Common myeloid progenitor, CD34-positive (primary cell): ENCODE measurements at places on chromosomes 5 and 9.

DNA sequence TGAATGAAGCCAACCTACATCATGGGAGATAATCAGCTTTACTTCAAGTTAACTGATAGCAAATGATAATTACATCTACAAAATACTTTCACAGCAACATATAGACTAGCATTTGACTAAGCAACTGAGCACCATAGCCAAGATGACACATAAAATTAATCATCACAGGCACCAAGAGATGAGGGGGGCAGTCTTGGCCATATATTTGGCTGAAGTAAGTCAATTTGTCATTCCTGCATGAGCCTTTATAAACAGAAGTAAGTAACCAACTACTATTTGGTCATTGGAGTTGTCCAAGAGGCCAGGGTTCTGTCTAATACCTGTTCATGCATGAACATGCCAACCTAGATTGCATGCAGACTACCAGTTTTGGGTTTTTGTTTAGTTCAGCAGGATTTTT is 53.6 kb downstream of the PDCD1LG2 start:
- no peak overlapping the region for H3K27ac ChIP-seq
- DNase-seq = no peak
- no peaks in the 10 kb centered on the region for H3K36me3 ChIP-seq

GRCh38 chr5:20367178-20367577 is 379.2 kb upstream of the CDH18 start:
- DNase-seq = no peak
- peaks cover 2% of the 10 kb centered on the region for H3K4me1 ChIP-seq
- no peaks in the 10 kb centered on the region for H3K36me3 ChIP-seq

DNA sequence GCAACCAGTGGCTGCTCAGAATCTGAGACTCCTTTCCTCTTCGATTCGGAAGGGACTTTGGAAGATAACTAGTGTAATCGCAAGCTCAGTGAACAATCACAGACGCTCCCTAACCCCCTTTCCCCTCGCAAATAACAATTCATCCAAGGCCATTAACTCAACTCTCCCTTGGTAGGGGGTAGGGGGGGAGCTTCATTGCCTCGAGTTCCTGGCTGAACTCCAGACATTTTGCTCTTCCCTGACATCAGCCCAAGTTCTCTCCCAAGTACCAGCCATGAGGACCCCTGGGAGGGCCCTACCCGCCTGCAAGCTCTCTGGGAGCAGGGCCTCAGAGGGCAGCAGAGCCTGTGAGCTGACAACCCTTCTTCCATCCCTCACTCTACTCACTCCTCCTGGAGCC is 8.4 kb downstream of the FAM163B start:
- H3K4me1 ChIP-seq = no peaks in the 10 kb centered on the region
- DNase-seq = no peak
- no peak overlapping the region for H3K27ac ChIP-seq
- H3K27me3 ChIP-seq = peaks cover 23% of the 10 kb centered on the region
- no peaks in the 10 kb centered on the region for H3K36me3 ChIP-seq

GRCh38 chr9:104854613-104855012 is 73.3 kb downstream of the ABCA1 start:
- no peaks in the 10 kb centered on the region for H3K27me3 ChIP-seq
- DNase-seq = no peak
- no peaks in the 10 kb centered on the region for H3K36me3 ChIP-seq
- no peak overlapping the region for H3K4me3 ChIP-seq
- H3K27ac ChIP-seq = no peak overlapping the region
- peaks cover 23% of the 10 kb centered on the region for H3K4me1 ChIP-seq

DNA sequence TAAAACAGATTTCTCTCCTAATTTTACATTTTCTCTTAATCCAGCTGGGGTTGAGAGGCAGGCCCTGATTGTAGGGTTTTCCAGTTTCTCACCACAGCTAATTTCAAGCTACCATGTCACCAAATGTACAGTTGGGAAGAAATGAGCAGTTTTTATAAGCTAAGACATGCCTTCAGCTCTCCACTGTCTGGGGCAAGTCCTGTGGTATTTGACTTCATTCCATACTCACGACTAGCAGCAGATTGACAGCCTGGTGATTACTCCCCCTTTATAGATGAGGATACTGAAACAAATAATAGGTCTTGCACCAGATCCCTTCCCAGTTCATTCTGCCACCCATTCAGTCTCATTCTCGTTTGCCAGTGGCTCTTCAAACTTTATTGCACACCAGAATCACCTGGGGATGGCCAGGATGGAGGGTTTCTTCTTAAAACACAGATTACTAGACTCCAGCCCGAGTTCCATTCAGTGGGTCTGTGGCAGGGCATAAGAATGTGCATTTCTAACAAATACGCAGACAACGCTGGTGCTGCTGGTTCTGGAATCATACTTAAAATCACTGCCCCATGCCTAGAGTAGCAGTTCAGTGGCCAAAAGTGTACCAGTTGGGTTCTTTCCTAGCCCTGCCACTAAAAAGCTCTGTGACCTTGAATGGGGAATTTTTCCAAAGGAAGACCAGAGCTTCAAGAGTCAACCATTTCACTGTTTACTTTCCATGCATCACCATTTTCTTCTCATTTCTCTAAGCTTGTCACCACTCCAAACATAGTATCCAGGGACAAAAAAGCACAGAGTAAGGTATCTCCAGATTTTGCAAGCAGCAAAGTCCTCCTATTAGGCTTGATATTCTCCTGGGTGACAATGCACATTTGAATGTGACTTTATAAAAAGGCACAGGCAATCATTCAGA is 64.3 kb downstream of the CSNK1A1 start:
- no peaks in the 10 kb centered on the region for H3K27me3 ChIP-seq
- H3K27ac ChIP-seq = no peak overlapping the region
- H3K36me3 ChIP-seq = no peaks in the 10 kb centered on the region

DNA sequence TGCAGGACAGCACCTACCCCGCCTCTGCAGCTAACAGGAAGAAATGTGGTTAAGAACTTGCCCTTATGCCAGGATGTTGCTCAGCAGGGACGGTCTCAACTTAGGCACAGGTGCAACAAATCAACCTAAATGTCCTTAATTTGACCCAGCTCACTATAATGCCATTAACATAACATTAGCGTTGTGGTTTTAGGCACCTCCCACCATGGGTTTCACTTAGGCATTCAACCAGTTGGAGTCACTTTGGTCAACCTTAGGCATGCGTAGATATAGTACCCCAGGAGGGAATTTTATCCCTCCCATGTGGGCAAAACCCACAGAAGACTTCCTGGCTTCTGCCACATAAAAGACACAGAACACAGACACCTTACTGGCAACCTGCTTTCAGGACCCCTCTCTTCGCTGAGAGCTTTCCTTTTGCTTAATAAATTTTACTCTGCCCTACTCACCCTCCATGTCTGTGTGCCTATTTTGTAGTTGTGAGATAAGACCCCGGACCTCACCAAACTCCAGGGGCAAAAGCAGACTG is 8.7 kb upstream of the ERAP1 start:
- peaks cover 32% of the 10 kb centered on the region for H3K4me1 ChIP-seq
- peak; percentile 36 for DNase-seq

- H3K36me3 ChIP-seq = peaks cover 78% of the 10 kb centered on the region
- DNase-seq = no peak
- H3K4me1 ChIP-seq = no peaks in the 10 kb centered on the region
- no peak overlapping the region for H3K4me3 ChIP-seq
- H3K27ac ChIP-seq = no peak overlapping the region
These were observed 12.2 kb downstream of the ACTL7A start for GRCh38 chr9:108874058-108874788.

GRCh38 chr9:133842174-133842573 is 104.0 kb upstream of the SARDH start:
- no peak overlapping the region for H3K4me3 ChIP-seq
- DNase-seq = no peak
- no peak overlapping the region for H3K27ac ChIP-seq
- no peaks in the 10 kb centered on the region for H3K4me1 ChIP-seq

DNA sequence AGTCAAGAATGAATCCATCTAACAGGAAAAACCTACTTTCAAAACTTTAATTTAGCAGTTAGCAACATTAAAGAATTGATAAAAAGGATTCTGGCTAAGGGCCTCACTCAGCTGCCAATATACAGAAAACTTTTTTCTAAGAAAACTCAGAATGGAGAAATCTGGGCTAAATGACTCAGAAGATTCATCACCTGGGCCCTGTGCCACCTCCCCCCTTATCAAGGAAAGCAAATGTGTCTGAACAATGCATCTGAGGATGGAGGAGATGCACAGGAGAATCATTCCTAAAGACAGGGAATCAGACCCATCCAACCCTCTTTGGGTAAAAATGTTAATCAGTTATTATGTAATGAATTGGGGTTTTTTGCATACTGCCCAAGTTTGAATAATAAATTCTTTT is 592.0 kb upstream of the DMAC1 start:
- H3K36me3 ChIP-seq = no peaks in the 10 kb centered on the region
- DNase-seq = no peak
- H3K4me3 ChIP-seq = no peak overlapping the region
- H3K27me3 ChIP-seq = no peaks in the 10 kb centered on the region
- no peak overlapping the region for H3K27ac ChIP-seq

DNA sequence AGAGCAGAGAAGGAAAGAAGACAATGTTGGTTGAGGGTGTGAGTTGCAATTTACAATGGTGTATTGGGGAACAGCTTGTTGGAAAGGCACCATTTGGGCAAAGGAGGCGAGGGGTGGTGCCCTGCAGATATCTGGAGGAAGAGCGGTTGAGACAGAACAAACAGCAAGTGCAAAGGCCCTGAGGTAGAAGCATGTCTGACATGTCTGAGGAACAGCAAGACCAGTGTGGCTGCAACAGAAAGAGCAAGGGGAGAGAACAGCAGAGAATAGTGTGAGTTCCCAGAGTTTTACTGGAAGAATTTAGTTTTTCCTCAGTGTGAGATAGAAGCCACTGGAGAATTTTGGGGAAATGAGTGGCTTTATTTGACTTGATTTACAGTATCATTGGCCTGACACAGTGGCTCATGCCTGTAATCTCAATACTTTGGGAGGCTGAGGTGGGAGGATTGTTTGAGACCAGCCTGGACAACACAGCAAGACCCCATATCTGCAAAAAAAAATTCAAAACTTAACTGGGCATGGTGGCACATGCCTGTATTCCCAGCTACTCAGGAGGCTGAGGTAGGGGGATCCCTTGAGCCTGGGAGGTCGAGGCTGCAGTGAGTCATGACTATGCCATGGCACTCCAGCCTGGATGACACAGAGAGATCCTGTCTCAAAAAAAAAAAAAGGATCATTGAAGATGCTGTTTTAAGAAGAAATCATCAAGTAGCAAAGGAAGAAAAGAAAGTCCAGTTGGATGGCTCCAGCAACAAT is 13.6 kb downstream of the CMBL start:
- no peaks in the 10 kb centered on the region for H3K27me3 ChIP-seq
- H3K36me3 ChIP-seq = peaks cover 6% of the 10 kb centered on the region
- H3K27ac ChIP-seq = no peak overlapping the region
- H3K4me1 ChIP-seq = peaks cover 4% of the 10 kb centered on the region
- no peak overlapping the region for H3K4me3 ChIP-seq

DNA sequence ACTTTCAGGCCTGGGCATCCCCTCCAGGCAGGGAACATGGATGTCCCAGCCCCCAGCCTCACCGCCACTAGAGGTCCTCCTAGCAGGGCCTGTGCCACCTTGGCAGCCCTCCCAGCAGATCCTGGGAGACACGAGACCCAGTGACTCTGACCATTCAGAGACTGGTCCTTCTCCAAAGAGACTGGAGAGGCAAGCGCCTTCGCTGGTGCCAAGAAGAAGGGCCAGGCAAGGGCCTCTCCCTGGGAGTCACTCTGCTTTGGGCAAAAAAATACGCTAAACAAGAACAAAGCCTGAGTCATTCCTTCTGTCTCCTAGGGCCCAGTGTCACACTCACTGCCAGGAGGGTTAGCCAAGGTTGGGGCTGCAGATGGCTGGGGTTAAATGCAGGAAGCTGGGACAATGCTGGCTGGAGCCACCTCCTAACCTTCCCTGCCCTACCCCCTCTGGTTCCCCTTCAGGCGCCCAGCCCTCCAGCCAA is 35.3 kb upstream of the SMIM23 start:
- H3K4me3 ChIP-seq = no peak overlapping the region
- DNase-seq = peak; percentile 13
- H3K36me3 ChIP-seq = no peaks in the 10 kb centered on the region
- H3K27me3 ChIP-seq = no peaks in the 10 kb centered on the region
- no peaks in the 10 kb centered on the region for H3K4me1 ChIP-seq

GRCh38 chr9:132894346-132894745 is 15.6 kb downstream of the SPACA9 start:
- H3K36me3 ChIP-seq = peaks cover 58% of the 10 kb centered on the region
- no peaks in the 10 kb centered on the region for H3K27me3 ChIP-seq
- H3K4me3 ChIP-seq = no peak overlapping the region
- no peaks in the 10 kb centered on the region for H3K4me1 ChIP-seq
- H3K27ac ChIP-seq = no peak overlapping the region
- DNase-seq = no peak

DNA sequence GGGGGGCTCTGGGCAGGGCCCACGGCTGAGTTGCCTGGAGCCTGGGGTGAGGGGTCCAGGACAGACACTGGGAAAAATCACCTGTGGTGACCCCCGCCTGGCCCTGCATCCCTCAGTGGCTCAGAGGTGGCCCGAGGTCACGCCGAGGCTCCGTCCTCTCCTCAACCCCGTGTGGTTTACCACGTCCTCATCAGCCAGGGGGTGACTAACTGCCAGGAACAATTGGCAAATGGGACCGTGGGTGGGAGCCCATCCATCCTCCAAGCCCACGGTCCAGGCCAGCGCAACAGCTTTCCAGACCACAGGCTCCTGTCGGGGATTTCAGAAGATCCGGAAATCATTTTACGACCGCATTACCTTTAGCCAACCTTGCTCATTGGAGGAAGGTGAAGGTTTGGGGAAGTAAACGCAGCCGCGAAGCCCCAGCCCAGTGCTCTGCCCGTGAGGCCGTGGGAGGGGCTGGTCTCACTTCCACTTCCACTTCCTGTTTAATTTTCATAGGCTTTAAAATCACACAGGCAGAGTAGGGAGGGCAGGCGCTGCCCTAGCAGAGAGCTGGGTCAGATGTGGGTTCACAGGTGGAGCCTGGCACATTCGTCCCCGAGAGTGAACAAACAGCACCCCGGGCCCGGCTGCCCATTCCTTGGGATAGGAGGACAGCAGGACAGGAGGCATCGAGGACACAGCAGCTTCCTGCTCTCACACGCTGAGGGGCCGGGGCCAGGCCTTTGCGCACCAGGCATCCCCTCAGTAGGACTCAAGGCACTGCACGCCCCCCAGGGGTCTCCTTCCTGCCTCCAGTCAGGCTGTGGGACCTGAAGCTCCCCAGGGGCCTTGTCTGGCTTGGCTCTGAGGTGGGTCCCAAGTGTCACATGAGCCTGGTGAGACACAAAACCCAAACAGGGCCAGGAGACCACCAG is 19.8 kb upstream of the SLC9A3 start:
- no peaks in the 10 kb centered on the region for H3K36me3 ChIP-seq
- peaks cover 15% of the 10 kb centered on the region for H3K4me1 ChIP-seq
- H3K27me3 ChIP-seq = peaks cover 2% of the 10 kb centered on the region
- H3K27ac ChIP-seq = no peak overlapping the region

DNA sequence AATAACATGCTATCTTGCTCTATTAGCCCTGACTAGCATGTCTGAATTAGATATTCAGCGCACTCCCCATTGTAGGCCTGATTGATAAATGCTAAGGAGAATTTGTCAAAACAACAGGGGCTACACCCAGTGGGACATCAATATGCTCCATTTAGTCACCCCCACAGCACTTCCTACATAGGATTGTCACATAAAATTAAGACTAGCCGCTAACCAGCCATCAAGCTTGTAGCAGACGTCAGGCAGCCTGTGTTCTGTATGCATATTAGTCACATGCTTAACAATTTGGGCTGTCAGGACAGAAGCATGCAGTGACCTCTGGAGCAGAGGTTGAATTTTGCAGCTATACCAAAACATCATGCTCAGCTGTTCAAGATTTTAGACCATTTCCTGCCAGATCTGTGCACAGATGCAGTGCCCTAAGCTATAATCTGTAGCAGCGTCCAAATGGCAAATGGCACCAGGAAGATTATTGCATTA is 197.4 kb upstream of the ISL1 start:
- no peak for DNase-seq
- no peaks in the 10 kb centered on the region for H3K27me3 ChIP-seq
